ENCODE measurements at places on chromosomes 5 and 9.

GRCh38 chr9:129405089-129405826 lies 215.6 kb downstream of the C9orf50 start:
- no peak for DNase-seq

DNA sequence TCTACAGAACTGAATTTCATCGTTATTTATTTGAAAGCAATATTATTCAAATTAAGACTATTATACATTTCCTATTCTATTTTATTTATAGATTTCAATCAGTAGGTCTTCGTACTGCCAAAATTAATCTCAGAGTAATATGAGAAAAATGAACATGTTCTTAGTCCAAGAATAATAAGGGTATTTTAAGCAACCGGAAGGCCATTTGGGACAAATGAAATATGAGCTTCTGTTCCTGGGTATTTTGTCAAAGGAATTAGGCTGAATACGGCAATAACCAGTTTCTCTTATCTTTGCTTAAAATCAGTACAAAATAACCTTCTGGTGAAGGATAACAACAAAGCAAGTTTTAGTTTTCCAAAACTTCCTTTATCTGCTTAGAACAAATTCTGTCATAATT lies 410.3 kb upstream of the PRR16 start:
- DNase-seq: no peak

- no peak for DNase-seq
These were observed 190.5 kb downstream of the HSPA4 start for GRCh38 chr5:133242221-133242835.

- DNase-seq: no peak
These were observed 223.8 kb downstream of the SEC61B start for GRCh38 chr9:99445920-99446319.

GRCh38 chr5:24363789-24364481 lies 280.8 kb downstream of the CDH10 start:
- peak; percentile 64 for DNase-seq

DNA sequence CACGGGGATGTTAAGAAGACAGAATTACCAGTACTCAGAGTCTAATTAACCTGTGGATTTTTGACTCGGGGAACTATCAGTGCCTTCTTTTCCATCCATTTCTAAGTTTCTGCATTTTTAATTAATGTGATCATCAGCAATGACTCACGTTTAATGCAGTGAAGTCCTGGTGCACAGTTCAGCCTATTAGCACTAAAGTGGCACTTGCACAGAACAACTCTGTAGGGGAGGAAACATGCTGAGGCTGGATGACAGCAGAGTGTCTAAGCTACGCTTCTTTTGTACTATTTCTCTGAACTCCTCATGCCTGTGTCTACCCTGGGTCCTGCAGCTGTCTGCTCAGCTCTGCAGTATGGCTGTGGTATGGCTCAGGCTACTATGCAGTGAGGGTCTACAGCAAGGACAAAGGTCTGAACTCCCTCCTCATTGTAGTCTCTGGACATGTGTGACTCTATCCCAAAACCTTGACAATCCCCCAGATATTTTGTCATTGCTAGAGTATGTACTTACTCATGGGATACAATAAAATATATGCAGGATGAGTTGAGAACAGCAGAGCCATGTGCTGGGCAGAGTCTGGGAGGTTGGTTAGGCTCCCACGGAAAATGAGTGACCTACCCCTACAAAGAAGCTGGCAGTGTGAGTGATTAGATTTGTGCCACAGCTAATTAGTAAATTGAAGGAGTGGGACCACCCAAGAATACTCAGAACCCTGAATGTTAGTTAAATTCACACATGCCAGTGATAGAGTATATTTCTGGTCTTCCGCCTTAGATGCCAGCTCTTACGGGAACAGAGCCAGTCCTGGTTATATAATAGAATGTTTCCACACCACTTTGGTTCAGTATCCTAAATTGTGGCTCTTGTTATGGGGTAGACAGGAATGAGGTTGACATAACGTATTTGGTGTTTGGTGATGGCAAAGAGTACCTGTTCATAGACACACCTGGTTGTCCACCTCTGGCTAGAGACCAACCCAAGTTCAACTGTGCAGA lies 148.0 kb downstream of the GHR start:
- no peak for DNase-seq

DNA sequence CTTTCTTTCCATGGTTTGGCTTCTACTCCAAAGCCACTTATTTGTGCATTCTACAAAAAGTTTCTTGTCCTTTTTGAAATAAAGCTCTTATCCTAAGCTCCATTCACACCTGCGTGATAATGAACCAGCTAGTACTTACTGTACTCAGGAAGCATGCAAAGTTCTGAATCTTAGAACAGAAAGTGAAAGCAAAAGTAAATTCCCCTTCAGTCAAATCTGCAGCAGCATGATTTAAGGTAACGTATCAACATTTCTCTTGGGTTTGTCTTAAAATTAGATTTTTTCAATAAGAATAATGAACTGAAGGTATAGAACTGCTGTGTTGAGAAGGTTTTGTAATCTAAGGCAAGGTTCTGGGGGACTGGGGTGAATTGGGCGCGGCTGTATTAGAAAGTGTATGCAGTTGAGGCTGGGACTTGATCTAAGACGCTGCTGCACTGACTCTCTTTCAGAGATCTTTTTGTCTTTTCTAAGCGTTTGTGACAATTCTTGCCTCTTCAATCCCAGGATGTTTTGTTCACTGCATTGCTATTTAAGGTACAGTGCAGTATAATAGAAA lies at the start of gene ERAP2:
Gene ERAP2 (plus strand): TSS at position 209 of the 559 bp plus-strand sequence. CDS start 3,186 bp downstream, outside the sequence.
- DNase-seq: no peak

- no peak for DNase-seq
These were observed 92.0 kb upstream of the ERCC6L2 start for GRCh38 chr9:95783426-95783975.

GRCh38 chr5:87114631-87115030 lies 153.1 kb upstream of the RASA1 start:
- DNase-seq: no peak

GRCh38 chr5:180553530-180553929 lies 37.8 kb downstream of the SCGB3A1 start:
- no peak for DNase-seq

DNA sequence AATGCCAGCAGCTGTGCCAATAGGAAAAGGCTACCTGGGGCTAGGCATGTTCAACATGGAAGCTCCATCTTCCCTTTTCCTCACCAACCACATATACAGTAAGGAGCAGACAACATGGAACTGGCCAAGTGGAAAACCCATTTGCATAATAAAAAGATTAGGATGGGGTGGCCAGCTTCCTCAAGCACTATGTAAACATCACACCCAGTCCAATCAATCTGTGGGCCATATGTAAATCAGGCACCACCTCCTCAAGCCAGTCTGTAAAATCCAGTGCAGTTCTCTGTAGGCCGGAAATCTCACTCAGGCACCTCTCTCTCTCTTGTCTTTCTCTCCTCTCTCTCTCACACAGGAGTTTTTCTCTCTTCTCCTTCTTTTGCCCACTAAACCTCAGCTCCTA lies 360.2 kb upstream of the GRIA1 start:
- peak; percentile 78 for DNase-seq

DNA sequence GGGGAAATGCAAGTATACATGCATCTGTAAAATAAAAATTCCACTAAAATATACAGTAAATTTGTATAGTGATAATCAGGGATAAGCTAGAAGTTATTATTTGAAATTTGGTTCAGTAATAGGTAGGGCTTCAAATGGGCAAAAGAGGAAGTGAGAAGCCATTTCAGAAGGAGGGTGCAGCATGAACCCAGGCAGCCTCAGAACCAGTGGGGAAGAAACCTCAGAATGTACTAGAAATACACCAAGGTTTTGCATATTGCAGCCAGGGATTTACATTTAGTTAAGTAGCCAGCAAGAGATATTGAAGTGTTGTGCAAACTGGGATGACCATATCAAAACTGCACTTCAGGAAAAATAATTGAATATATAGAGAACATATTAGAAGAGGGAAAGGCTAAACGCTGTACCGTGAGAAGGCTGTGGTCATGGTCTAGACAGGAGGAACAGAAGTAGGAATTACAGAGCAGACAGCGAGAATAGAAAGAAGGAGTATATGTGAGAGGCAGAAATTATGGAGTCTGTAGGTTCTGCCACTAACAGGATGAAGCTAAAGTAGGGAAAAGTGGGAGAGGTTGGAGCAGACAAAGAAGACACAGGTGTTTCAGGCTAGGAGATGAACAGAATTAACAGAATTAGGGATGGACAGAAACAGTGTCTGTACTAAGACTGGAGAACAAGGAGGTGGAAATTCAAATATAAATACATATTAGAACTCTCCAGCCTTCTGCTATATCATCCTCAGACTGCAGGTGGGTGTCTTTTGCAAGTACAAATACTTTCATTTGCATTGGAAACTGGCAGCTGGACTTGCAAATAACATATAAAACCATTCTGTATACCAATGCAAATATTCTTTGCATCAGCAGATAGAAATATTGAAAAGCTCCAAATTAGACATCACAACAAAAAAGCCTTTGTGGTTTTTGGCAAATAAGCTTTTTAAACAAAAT lies 335.6 kb downstream of the ZNF608 start:
- DNase-seq: no peak

GRCh38 chr5:32991421-32991815 lies 280.3 kb downstream of the NPR3 start:
- DNase-seq: no peak

- no peak for DNase-seq
These were observed 172.9 kb upstream of the SMIM23 start for GRCh38 chr5:171612749-171613148.

GRCh38 chr5:141821430-141821925 lies 56.7 kb downstream of the PCDH1 start:
- no peak for DNase-seq

- DNase-seq: no peak
These were observed 320.6 kb upstream of the BRINP1 start for GRCh38 chr9:119689879-119690278.

- DNase-seq: no peak
These were observed 17.7 kb upstream of the CPLX2 start for GRCh38 chr5:175853573-175854230.

GRCh38 chr5:59180515-59180914 lies 597.6 kb downstream of the RAB3C start:
- DNase-seq: no peak

- DNase-seq: no peak
These were observed 105.3 kb upstream of the RORB start for GRCh38 chr9:74391816-74392215.

DNA sequence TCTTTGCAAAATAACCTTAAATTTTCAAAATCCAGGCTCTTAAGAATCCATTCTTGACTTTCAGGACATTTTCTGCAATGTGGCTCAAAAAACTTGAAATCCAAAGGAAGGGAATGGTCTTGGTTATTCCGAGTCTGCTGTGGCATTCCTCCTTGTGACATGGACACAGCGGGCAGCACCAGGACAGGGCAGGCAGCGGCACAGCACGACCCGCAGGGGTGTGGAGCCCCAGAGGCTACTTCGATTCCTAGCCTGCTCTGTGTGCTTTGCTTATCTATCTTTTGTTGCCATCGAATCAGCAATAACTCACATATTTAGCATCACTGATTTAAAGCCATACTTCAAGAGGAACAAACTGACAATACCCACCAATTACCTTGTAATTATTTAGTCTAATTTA lies 420.2 kb upstream of the IRX1 start:
- no peak for DNase-seq

DNA sequence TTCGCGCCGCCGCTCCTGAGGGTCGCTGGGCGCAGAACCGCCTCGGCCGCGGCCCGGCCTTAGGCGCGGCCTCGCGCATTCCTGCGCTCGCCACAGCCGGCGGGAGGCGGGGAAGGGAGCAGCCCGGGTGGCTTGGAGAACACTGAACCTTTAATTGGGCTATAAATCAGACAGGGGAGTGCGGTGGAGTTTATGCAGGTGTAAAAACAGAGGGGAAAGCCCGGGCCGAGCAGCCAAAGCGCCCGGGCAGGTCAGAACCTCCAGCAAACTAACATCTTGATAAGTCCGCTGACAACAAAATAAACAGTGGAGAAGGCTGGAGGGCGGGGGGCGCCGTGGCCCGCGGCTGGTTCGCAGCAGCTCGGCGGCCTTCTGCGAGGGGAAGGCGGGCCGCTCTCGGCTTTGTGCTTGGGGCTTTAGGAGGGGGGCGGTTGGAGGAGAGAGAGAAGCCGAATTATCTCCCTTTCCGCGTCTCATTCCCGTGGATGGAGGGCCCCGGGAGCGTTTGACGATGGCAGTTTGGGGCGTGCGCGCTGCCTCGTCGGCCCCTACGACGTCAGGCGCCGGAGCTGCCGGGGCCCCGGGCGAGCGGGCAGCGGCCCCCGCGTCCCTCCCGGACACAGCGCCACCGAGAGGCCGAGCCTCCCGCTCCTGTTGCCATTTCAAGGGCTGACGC lies 11.3 kb downstream of the FOXD1 start:
- DNase-seq: no peak

DNA sequence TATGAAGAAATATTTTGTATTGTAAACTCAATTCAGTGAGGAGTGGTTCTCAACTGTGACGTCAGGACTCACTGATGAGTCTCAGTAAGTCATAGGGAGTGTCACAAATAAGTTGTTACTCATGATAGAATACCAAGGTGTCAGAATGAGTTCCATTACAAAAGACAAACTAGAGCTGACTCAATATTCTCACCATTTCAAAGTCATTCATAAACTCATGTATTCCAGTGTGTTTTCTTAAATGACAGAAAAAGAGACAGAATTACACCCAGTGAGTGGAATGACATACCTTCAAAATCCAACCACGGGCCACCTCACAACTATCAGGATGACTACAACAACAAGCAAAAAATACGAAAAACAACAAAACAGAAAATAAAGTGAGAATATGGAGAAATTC lies 321.5 kb downstream of the ENC1 start:
- no peak for DNase-seq

- no peak for DNase-seq
These were observed 16.0 kb upstream of the CLPTM1L start for GRCh38 chr5:1360861-1361260.

GRCh38 chr9:130426883-130427282 lies 17.9 kb upstream of the ASS1 start:
- DNase-seq: no peak

DNA sequence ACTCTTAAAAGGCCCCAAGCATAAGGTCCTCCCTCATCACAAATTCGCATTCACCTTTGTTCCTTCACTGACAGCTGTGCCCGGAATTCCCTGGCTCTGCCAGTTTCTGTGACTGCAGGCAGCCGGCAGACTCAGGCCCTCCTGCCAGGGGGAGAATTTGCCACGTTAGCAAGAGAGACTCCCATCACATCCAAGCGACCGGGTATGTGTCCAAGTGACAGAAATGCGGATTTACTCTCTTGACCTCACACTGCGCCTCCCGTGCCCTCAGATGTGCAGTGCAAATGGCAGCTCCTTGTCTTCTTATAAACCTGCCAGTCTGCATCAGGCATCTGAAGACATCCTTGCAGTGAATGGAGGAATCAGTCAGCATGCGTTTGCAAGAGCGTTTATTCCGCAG lies 187.1 kb upstream of the WWC1 start:
- DNase-seq: no peak

DNA sequence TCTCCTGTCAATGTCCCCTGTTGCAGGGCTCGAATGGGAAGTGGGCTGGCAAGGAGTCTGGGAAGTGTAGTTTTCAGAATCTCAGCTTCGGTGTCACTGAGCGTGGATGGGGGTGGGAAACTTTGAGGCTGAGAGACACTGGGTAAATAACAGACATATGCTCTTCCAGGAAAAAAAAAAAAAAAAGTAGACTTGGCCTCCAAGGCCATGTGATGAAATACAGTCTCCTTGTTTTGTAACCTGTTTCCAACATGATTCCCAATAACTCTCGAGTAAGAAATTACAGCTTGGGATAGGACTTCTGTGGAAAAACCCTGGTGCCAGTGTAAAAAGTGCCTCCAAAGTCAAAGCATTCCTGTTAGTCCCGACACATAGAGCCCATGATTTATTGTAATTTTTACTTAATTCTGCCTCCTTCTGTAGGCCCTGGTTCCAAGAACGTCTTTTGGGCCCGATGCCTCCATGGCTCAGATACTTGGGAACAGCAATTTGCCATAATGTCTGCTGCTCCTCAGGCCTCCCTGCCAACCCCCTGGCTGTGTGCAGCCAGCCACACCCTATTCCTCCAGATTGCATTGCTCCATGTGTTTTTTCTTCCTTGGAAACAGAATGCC lies 119.5 kb upstream of the TNC start:
- no peak for DNase-seq

Measured in NCI-H2081 treated with DMSO at 0.1 percent for 48 hours (cell line).